ENCODE measurements at places on chromosomes 4 and X. TPM values are rescaled to one million over a fixed set of nuclear protein-coding genes. Genes with fewer than 3 reads are reported as not detected.
A peak's percentile ranks its signal among the peaks of the same experiment; 100 is the strongest.

- DNase-seq = no peak
These were observed 143.9 kb downstream of the GLRA2 start for GRCh38 chrX:14673236-14673635.

Gene AKAP4
- total RNA-seq = not detected

DNA sequence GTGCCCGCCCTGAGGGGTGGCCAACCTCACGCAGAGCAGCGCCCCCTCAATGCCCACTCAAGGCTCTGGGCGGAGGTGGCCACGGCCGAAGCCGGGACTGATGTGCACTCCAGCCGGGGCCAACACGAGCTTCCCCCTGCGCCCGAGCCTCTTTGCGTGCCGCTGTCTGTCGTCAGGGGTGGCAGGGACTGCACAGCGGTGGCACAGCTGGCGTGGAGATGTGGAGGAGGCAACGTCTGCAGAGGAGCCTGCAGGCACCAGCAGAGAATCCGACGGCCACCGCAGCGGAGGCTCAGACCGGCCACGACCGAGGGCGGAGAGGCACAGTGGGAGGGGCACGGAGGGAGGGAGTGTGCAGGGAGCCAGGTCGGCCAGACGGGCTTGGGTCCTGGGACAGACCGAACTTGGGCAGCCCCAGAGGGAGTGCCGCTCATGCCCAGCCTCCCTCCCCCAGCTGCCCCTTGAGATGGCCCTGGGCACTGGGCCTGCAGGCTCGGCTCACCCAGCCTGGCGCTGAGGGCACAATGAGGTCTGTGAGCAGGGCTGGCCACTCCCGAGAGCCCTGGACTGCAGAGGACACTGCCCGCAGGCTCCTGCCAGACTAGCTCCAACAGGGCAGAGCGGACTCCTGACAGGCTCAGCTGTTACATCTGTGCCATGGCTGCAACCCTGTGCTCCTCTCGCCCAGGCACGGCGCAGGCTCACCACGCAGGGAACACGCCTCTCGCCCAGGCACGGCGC is 46.5 kb upstream of the CPLX1 start:
- no peak for DNase-seq

Gene MTCP1
- 54.5 TPM for total RNA-seq

- no peak for DNase-seq
These were observed 25.7 kb downstream of the RAB33A start for GRCh38 chrX:130197464-130197863.

- no peak for DNase-seq
These were observed 39.2 kb downstream of the FAM241A start for GRCh38 chr4:112184438-112184837.

- DNase-seq = no peak
These were observed 10.0 kb upstream of the CSN1S1 start for GRCh38 chr4:69920874-69921273.

- no peak for DNase-seq
These were observed 183.7 kb downstream of the SPATA18 start for GRCh38 chr4:52234561-52235440.

DNA sequence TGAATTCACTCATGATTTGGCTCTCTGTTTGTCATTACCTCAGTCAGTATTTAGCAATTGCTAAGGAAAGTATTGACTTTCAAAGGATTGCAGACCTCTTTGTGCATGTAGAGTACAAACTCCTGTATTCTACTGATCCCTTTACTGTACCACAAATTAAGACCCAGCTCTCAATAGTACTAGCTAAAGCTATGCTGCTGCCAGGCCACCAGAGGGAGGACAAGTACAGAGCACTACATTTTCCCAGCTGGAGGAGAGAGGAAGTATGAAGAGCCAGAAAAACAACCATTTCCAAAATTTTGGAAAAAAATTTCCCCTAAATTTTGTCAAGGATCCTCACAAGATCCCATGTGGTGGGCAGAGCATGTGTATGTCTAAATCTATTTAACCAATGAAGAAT is 175.0 kb upstream of the MTMR8 start:
- no peak for DNase-seq

Gene POU3F4
- not detected for total RNA-seq

Gene IL2RG
- 2.8 TPM for total RNA-seq

DNA sequence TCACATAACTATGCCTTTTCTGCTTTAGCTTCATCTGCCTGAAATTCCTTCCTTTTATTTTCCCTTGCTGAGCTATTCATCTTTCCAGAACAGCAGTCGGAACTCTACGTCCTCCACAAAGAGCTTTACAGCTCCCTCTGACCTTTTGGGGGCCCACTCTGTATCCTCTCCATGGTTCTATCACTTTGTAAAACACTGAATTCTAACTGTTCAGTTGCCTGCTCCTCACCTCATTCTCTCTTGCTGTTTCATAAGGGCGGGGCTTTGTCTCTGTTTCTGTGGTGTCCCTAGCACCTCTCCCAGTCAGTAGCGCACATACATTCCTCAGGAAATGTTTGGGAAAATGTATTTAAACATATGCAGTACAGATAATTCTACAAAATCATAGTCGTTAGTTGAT is 737.0 kb downstream of the RAB28 start:
- DNase-seq = no peak

DNA sequence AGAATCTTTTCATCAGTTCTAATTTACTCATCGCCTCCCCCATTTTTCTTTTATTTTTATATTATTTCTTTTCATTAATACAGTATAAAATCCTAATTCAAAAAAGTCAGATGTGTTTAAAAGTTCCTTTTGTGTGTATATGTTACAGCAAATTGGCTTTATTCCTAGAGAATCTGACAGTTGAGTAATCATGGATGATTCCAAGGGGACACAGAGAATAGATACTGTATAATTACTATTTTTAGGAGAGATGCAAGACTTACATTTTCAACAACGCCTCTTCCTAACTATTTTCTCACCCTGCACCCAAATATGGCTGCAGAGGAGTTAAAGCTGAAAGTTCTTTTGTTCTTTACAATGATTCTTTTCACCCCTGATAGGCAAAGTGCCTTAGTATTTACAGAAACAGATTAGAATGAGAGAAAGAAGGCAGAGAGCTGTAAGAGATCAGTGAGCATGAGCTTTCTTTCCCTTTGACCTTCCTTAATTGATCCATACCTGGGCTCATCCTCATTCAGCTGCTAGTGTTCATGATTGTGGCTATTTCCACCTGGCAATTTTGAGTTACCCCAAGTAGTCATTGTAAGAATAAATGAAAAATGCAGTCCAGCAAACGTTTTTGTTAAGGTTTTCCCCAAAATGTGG is 210.8 kb downstream of the SLC4A4 start:
- DNase-seq = no peak

GRCh38 chrX:44974451-44974850 is 101.5 kb downstream of the KDM6A start:
- no peak for DNase-seq

Gene FAM13A
- total RNA-seq = 17.3 TPM

DNA sequence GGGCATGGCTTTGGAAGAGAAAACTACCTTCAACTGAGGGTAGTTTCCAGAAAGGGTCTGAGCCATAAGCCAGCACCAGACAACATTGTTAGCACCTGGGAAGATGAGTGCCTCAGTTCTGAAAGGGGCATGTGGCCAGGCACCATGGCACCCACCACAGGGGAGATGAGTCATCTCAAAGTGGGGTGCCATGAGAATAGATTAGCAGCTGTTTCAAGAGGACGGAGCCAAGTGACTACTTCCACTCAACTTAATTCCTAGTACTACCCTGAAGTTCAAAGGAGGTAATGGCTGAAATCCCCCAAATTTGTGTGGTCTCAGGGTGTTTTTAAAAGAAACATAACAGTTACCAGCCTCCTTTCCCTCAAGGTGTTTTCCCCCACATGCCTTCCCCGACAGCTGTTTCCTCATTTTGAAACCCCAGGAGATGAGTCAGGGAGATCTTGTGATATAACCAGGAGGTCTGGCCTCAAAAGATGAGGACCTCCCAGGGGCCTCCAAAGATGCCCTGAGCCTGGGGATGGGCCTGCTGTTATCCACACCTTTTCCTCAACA is 27.8 kb upstream of the FTHL17 start:
- DNase-seq = no peak

Gene TLR6
- 1.5 TPM for total RNA-seq

Gene USP17L13
- total RNA-seq = not detected

DNA sequence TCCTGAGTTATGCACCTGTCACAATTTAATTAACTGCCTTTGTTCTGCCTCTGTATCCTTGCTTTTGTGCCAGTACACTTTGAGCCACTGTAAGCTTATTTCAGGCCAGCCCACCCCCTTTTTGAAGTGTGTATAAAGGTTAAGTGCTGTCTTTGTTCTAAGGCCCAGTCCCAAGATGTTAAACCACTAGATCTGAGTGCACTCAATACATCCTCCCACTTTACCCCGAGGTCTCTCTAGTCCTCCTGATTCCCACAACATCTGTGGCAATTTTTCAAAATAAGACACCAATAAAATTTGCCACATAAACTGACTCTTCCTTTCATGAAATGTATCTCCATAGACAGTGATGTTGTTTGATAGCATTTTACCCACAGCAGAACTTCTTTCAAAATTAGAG is 124.1 kb upstream of the SPIN4 start:
- DNase-seq = no peak

- DNase-seq = no peak
These were observed 60.9 kb downstream of the SEC24D start for GRCh38 chr4:118774989-118775388.

Gene SFRP2
- total RNA-seq = not detected

Gene BRS3
- not detected for total RNA-seq

DNA sequence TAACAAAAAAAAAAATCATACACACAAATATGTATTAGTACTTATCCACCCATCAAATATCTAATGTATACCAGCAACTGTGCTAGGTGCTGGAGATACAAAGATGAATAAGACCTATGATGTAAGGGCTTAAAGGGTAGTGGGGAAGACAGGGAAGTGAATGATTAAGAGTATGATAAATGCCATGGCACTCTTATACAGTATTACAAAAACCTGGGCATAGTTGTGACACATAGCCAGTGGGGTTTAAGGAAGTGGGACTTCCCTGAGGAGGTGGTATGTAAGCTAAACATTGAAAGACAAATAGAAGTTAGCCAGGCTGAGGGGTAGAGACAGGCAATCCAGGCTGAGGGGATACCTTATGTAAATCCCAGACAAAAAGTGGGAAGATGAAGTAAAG is 23.5 kb downstream of the CHM start:
- no peak for DNase-seq

- DNase-seq = peak; percentile 63
These were observed 94.2 kb downstream of the LARP1B start for GRCh38 chr4:128155231-128155855.

DNA sequence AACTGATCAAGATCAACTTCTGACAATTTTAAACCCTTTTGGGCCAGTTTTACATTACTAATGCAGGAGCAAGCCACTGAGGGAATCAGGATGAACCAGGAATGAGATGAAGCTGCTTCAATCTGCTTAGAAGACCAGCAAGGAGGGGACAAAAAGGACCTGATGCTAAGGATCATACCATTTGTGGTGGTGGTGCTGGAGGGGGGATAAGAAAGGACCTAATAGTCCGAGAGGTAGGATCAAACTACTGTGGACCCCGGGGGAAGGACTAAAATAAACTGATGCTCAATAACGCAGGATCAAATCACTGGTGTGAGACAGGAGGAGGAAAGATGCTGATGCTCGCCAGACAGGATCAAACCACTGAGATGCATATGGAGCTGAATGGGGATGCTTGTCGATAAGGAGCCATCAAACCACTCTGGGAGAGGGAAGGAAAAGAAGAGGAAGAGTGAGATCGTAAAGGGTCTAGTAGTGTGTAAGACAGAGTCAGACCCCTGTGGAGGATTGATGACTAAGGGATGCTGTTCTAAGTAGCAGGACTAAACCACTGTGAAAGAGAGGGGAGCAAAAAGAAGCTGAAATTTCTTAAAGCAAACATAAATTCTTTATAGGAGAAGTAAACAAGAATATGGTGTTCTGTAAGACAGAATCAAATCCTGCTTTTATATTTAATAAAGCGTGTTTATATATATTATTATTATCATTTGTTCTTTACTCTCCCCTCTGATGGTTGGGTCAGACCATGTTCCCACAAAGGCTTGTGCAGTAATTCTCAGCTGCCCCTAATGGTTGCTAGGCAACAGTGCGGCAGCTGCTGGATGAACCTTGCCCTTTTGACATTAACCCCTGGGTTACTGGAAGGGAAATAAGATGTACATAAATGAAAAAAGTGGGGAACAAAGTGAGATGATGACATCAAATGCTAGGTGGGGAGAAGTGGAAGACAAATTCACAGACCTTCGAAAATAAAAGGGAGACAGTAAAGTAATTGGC is 432.5 kb upstream of the FGF16 start:
- no peak for DNase-seq

Gene STK26
- 1.1 TPM for total RNA-seq

DNA sequence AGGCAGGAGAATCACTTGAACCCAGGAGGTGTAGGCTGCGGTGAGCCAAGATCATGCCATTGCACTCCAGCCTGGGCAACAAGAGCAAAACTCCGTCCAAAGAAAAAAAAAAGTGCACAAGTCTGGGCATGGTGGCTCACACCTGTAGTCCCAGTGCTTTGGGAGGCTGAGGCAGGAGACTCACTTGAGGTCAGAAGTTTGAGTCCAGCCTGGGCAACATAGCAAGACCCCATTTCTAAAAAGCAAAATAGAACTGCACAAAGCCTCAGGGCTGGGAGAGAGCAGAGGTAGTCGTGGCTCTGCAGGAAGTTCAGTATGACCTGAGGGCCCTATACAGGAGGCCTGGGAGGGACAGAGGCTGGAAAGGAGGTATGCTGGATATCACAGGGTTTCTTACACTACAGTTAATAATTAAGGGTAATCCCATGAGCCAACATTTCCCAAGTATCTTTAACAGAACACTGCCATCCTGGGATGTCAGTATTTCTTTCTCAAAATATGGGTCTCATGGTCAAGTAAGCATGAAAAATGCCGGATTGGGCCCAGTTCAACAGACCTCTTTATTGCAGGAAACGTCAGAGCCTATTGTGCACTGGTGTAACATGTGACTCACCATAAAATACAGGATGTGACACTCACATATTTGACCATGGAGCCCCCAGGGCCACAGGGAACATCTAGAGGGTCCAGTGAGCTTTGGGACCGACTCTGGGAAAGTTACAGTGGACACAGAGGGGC is 37.8 kb downstream of the ACSL1 start:
- DNase-seq = no peak

Gene SMARCA1
- 30.2 TPM for total RNA-seq

GRCh38 chr4:109864134-109864533 is 16.2 kb downstream of the LRIT3 start:
- DNase-seq = no peak

Gene SLC9B1
- total RNA-seq = 0.95 TPM

DNA sequence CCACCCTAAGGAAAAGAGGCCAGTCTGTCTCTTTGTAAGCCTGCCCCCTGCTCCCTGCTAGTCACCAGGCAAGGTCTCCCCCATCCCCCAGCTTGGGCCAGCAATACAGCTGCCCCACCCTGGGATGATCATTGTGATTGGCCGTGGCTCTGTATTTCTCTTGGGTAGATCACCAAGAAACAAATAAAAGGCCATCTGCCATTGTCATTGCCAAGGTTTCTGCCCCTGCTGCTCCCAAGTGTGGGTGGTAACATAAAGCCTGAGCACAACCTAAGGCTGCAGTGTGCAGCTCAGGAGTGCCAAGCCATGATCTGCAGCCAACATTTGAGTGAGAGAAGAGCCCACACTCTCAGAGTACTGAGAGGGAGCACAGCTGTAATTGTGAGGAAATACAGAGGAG is 241.0 kb upstream of the POF1B start:
- DNase-seq = no peak

GRCh38 chr4:38993683-38994082 is 38.5 kb downstream of the TMEM156 start:
- no peak for DNase-seq

GRCh38 chrX:22202251-22202650 is 70.5 kb upstream of the CBLL2 start:
- no peak for DNase-seq

- DNase-seq = no peak
These were observed 178.9 kb downstream of the CENPC start for GRCh38 chr4:67366311-67366861.

Gene CT45A2
- total RNA-seq = not detected
